Hippocampal formation (tissue), 2 donors: ENCODE measurements at places on chromosomes 3 and 15.
A peak's percentile ranks its signal among the peaks of the same experiment; 100 is the strongest.

GRCh38 chr3:38059148-38059547 lies 20.1 kb downstream of the DLEC1 start:
- no peak for DNase-seq

GRCh38 chr15:40858706-40859105 lies 14.9 kb downstream of the SPINT1 start:
- no peak for DNase-seq

- DNase-seq: no peak
These were observed 3.5 kb downstream of the GABRA5 start for GRCh38 chr15:26870346-26870745.

DNA sequence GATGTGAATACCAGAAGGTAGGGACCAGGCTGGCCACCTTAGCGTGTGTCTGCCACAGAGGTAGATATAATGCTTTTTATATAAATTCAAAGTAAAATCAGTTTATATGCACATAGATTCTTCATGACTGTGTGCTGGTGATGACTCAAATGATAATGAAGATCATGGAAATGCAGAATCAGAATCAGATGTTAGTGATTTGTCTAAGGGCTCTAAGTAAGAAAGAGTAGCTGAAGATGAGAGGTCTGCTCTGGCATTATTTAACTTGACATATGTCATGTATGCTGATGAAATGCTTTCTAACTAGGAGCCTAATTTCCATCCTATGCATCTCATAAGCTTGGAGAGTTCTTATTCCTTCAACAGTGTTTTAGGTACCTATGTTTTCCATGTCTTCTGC lies 50.3 kb upstream of the DPH6 start:
- DNase-seq: no peak

DNA sequence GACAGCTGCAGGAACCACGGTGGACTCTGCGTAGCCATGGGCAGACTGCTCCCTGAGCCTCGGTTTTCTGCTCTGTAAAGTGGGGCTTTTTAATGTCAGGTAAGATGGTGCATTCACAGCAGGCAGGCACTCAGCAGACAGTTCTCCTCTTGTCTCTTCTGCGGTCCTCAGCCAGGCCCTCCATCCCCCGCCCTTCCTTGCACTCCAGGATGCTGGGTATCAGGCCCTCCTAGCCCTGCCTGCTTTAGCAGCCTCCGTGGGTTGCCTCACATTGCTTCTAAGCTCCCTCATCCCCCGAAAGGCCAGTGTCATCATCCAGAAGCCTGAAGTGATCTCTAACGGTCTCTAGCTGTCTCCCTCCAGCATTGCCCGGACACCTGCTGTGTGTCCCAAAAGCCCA lies 115.7 kb downstream of the WNT7A start:
- DNase-seq: no peak

GRCh38 chr3:179148616-179149405 lies 654 bp downstream of the PIK3CA start:
- peak; percentile 31 for DNase-seq

GRCh38 chr15:65368302-65369211 lies 9.2 kb downstream of the IGDCC3 start:
- peak; percentile 20 for DNase-seq

DNA sequence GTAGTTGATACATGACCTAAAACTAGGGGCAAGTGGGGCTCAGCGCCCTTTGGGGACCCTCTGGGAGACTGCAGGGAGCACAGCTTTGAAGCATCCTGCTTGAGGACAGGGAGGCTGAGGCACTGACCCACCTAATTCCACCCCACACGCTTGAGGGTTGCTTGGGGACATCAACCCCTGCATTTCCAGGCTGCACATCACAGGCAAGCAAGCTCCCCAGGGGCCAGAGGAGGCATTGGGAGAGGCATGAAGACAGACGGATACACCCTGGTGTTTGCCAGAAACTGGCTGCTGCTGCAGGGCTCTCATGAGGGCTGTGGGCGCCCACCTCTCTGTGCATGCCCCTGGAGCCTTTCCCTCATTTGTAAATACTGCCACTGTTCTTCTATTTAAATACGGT lies 99.3 kb downstream of the ABHD5 start:
- no peak for DNase-seq

DNA sequence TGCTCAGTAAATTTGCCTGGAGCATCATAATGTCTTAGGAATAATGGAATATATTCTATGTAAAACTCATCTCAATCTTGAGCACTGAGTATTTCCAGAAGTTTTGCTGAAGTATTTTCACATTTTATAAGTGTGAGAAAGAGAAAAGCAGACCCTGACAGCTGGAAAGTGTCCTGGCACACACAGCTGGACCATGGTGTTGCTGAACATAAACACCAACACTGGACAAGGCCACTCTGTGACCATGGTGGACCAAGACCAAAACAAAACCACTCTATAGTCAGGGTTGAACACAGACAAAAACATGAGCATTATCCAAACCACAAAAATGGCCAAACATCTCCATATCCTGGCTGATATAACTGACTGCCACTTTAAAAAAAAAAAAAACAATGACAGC lies 15.1 kb upstream of the SGO1 start:
- DNase-seq: no peak

- no peak for DNase-seq
These were observed 15.4 kb downstream of the PLXNA1 start for GRCh38 chr3:126998320-126998719.

DNA sequence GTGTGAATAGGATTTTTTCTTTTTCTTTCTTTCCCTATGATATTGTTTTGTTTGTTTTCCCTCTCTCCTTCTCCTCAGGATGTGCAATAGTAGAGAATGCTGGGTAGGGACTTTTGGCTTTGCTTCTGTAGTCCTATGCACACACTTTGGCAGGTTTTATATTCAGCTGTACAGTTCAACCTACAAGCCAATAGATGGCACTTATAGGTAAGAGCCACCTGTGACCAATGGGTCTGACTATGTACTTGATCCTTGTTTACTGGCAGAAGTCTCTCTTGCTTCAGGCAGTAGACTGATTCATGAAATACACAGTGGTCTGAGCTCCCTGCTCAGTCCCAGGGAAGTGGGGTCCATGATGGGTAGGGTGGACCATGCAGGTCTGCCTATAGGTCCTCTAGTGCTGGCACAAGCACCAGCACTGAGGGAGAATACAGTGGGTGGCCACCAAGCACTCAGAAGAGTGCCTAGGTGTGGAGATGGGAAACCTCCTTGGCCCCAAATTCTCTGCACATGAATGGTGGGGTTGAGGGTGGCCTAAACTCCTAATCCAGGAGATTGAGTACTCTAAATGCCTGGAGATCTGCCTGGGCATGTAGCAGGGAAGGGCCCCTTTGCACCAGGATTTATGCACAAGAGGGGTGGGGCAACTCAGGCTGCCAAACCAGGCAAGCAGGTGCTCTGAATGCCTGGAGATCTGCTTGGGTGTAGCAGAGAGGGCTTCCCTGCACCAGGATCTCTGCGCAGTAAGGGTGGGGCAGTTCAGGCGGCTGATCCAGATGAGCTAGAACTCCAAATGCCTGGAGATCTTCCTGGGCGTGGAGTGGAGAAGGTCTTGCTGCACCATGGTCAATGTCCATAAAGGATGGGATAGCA lies 176.1 kb downstream of the DOCK3 start:
- no peak for DNase-seq

DNA sequence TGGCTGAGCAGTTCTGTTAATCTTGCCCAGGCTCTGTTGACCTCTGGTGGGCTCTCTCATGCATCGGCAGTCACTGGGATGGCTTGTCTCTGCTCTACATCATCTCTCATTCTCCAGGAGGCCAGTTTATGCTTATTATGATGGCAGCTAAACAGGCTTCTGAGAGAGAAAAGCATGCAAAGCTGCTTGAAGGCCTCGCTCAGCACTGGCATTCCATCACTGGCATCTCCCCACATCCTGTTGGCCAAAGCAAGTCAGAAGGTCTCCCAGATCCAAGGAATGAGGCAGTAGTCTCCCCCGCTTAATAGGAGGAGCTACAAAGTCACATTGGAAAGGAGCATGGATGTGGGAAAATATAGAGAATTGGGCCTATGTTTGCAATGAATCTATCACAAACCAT lies 212.6 kb downstream of the ZNF621 start:
- DNase-seq: no peak

GRCh38 chr3:139771331-139771730 lies 93.6 kb upstream of the NMNAT3 start:
- no peak for DNase-seq

- no peak for DNase-seq
These were observed 6.9 kb upstream of the ZNF662 start for GRCh38 chr3:42898896-42899675.

DNA sequence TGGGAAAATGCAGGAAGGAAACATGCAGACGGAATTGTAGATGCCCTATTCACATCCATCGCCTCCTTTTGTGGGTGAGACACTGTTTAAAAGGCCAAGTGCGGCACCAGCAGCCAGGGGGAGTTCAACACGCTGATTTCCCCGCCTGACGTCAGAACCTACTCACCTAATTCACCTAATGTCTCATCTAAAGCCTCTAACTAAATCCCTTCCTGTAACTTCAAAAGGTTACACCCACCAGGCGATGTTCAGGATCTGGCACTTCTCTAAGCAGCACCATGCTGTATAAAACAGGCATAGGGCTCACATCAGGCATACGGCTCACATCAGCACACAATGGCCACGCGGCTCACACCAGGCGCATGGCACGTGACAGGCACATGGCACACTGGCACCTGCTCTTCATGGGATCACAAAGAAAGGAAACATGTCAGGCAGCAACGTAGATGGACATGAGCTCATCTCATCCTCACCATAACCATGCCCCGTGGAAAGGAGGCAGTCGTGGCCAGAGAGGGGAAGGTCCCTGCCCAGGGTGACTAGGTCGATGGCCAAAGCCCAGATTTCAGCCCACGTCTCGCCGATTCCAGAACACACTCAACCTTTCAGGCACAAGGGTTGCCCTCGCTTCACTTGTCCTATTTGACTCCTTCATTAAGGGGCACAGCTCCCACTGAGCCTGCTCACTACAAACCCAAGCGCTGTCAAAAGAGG lies 21.7 kb downstream of the XXYLT1 start:
- DNase-seq: no peak

DNA sequence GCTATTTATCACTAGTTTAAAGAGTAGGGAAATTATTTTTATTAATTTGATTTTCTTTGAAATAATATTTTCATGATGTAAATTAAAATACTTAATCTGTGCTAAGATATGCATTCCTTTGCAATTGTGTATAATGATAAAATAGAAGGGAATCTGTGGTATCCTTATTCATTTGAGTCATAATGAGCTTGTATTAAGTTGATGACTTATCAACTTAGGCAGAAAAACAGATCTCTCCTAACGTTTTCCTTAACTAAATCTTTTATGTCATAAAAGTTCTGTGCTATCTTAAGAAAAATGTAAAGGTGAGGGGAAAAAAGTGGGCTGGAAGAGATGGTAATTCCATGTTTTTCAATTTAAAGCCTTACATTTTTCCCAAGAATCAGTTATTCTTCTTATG lies 1.9 kb downstream of the FGF7 start:
- no peak for DNase-seq

GRCh38 chr3:177345973-177346503 lies 148.8 kb upstream of the TBL1XR1 start:
- DNase-seq: no peak

DNA sequence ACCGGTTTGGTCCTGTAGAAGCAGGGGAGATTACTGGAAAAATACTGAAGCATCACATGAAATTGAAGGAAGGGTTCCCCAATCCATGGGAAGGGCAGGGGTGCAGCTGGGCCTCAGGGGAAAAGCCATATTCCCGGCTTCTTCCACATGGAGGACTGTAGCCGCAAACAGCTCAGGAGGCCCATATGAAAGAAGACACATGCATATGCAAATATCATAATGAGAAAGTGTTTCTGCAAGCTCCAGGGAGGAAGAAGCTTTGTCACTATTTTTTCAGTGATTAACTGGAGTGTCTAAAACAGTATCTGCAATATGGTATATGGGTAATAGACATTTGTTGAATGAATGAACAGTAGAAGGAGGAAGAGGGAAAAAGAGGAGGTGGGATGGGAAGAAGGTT lies 19.1 kb downstream of the DPH3 start:
- DNase-seq: no peak

GRCh38 chr3:153456833-153457545 lies 295.0 kb downstream of the RAP2B start:
- DNase-seq: no peak

GRCh38 chr3:182083112-182083511 lies 371.4 kb downstream of the SOX2 start:
- DNase-seq: no peak

DNA sequence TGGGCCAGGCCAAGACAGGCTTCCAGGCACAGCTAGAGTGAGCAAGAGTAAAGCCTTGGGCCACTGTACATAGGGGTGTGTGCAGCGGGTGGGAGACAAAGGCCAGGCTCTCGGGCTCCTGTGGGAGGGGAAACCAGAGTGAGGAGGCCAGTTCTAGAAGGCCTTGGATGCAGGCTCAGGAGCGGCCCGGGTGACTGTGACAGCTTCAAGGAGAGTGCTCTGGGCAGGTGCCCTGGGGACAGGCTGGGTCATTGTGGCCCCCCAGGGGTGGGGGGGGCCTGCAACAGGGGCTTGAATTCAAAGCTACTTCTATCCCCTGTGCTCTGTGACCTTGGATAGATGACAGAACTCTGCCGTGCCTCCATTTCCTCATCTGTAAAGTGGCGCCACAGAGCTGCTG lies 109.2 kb downstream of the DNAJB8 start:
- no peak for DNase-seq

DNA sequence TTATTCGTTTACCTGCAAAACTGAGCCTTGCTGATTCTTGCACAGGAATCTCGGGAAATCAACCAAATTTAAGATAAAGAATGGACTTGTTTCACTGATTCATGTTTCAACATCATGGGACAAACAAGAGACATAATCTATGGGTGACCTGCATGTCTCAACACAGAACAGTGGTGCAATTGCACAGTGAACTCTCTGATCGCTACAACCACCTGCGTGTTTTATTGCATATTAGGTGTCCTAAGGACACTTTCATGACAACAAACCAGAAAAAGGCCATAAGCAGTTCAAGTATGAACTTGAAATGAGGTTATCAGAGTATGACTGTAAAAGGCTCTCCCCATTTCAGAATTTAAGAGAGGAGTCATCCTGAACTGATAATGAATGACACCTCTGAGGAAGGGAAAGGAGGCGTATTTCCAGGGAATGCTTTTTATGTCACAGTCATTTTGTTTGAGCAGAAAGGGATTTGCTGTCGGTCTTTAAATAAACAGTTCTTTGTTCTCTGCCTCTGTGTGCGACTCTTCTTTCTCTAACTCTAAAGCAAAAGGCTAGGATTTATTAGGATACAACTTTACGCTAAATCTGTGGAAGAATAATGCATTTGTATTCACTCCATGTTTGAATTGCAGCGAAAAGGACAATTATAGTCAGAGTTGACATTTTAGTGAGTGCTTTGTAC lies 167.2 kb downstream of the RBMS3 start:
- no peak for DNase-seq

GRCh38 chr3:49092938-49093852 lies 676 bp downstream of the QRICH1 start:
- peak; percentile 46 for DNase-seq

- peak; percentile 50 for DNase-seq
These were observed at the start of gene CFAP161 for GRCh38 chr15:81133782-81134461. Gene CFAP161 (plus strand): TSS chr15:81134270. CDS start chr15:81134330, 60 bp downstream.
